Activated CD4-positive, alpha-beta T cell treated with anti-CD3 and anti-CD28 coated beads, Interleukin-2, amount 50 U/mL, for 1 hour (primary cell): ENCODE measurements at places on chromosomes 7 and 10.
A peak's percentile ranks its signal among the peaks of the same experiment; 100 is the strongest.

DNA sequence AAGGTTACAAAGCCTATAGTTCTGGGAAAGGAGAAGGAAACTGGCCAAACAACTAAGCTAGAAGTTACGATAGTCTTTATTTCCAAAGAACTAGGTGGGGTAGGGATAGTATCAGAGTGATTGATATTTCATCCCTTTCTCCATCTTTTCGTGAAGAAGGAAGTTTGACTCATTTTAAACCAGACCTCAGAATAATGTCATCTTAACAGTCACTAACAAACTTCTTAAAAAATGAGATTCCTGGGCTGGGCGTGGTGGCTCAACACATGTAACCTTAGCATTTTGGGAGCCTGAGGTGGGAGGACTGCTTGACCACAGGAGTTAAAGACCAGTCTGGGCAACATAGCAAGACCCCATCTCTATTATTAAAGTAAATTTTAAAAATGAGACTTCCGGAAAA lies 69.4 kb downstream of the ARL4A start:
- DNase-seq = no peak

GRCh38 chr7:43873300-43873699 lies 4.0 kb upstream of the MRPS24 start:
- no peak for DNase-seq

GRCh38 chr7:96090756-96091155 lies 231.1 kb downstream of the SLC25A13 start:
- DNase-seq = no peak

- DNase-seq = no peak
Observed at GRCh38 chr7:50426280-50427045, 23.7 kb downstream of the FIGNL1 start.

DNA sequence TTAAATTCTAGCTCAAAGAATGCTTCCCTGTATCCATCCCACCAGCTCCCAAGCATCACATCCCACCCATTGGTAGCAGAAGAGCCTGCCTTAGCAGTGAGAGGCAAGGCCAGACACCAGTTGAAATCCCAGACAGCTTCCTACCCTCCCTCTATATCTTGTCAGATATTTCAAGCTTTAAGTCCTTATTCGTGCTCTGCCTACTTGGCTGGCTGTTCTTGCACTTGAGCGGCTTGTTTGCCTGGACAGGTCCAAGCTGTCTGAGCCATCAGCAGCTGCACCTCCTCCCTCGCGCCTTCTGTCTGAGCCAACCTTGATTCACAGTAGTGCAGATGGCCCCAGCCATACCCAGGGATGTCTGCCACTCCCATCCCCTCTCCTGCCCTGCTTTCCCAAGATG lies 16.4 kb downstream of the LRRC4 start:
- no peak for DNase-seq

GRCh38 chr7:130099331-130099730 lies 29.0 kb downstream of the KLHDC10 start:
- no peak for DNase-seq

DNA sequence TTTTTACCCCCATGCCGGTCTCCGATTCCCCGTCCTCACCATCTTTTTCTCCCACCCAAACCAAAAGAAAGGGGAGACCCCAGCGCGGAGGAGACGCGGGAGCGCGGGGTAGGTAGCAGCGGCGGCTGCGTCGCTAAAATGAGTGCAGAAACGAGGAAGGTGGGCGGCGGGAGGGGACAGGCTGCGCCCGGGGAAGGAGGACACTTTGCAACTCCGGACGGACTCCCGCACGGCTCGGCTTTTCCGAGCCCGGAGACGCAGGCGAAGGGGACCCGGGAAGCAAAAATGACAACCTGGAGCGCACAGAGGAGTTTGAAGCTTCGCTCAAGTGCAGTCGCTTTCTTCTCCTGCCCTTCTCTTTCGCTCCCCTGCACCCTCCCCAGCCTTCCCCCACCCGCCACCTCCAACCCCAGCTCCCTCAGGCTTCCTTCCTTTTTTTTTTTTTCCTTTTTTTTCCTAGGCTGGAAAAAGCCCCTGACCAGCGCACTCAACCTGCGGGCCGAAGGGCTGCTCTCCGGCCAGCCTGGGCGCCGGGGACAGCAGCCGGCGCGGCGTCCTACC lies 453 bp downstream of the SFMBT2 start:
- peak; percentile 11 for DNase-seq

DNA sequence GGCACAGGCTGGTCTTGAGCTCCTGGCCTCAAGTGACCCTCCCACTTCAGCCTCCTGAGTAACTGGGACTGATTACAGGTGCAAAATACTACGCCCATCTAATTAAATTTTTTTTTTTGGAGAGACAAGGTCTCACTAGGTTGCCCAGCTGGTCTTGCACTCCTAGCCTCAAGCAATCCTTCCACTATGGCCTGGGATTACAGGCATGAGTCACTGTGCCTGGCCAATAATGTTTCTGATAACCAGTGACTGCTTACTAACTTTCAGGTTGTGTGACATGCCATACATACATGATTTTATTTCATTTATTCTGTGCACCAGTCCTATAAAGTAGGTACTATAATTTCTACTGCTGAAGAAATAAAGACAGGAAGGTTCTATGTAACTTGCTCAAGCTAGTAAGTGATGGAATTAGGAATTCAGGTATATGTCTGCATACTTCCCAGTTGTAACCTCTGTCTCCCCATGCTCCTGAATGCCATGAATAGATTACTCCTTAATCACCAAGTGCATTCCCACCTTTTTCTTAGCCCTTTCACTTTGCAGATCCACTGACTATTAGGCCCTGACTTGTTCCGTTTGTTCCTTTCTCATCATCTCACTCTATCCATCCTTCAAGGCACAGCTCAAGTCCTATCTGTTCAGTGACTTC lies 28.1 kb downstream of the MCU start:
- no peak for DNase-seq
